Left forelimb (tissue), 1 donor: ENCODE measurements at places on chromosomes 12 and 14.

GRCh38 chr14:22184830-22185168, 404.2 kb downstream of the DAD1 start:
- DNase-seq: no peak

DNA sequence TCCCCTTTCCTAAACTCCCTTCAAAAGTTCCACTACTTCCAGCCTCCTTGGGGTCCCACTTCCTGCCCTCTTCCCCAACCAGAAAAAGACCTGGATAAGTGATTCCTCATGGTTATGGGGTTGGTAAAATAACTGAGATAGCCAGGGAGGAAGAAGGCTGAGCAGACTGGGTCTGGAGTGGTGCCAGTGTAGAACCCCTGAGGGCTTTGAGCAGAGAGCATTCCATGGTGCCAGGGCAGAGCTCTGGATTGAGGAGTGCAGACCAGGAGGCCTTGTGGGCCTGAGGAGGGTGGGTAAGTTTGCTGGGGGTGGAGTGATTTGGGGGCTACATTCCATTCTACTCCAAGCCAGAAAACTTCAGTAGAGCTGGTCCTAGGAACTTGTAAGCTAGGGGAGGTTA, 9.5 kb upstream of the CISTR start:
- DNase-seq: no peak

- DNase-seq: peak; percentile 80
Measured at GRCh38 chr12:12533238-12533829, 29.3 kb downstream of the DUSP16 start.

- DNase-seq: no peak
Measured at GRCh38 chr14:51682411-51682810, 30.7 kb downstream of the FRMD6 start.

GRCh38 chr12:96047229-96048211, 12.1 kb upstream of the LTA4H start:
- no peak for DNase-seq

GRCh38 chr12:113142173-113142885, 6.8 kb upstream of the RASAL1 start:
- DNase-seq: no peak

- no peak for DNase-seq
Measured at GRCh38 chr12:12837025-12837812, 24.1 kb downstream of the DDX47 start.

DNA sequence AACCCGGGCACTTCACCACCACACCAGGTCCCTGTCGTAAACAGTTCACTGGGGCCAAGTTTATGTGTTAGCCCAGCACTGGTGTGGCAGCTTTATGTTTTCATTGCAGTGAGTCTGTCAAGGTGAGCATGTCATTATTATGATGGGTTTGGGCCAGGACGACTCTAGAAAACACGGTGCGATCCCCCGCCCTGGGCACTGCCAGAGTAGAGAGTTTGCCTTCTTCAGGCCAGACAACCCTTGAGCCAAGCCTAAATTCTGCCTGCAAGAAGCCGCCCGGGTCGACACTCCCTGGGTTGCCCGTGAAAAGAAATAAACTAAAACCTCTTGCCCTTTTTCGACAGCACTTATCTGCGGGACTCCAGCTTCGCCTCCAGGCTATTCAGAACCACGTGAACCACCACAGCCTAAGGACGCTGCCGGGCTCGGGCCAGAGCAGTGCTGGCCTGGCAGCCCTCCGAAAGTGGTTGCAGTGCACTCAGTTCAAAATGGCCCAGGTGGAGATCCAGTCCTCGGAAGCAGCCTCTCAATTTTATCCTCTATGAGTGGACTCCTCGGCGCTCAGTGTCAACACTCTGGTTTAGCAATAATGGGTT, 81.8 kb downstream of the PRIMA1 start:
- DNase-seq: no peak

DNA sequence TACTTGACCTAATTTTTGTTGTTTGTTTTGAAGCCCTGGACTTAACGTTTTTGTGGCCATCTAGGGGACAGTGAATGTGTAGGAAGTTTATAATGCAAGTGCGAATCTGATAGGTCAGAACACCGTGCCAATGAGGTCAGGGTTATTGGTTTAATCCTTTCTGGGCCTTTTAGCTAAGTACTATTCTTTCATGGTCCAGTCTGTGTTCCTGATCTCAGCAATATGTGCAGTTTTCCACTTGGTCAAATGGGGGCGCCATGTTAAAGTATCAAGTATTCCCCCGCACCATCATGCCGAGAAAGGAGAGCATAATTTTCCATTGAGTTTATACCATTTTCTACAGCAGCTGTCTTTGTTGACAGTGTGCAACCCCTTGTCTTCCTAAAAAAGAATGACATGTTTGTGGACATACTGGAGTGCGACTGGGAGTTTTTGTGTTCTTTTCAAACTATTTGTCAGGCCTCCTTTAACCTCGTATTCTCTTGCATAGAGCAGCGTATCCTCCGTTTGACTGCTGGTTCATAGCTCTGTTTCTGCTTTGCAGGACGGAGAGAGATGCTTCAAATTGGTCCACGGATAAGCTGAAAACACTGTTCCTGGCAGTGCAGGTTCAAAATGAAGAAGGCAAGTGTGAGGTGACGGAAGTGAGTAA, 1.3 kb downstream of the AHSA1 start:
- no peak for DNase-seq

- DNase-seq: no peak
Measured at GRCh38 chr12:70032076-70032475, 207.0 kb downstream of the MYRFL start.

GRCh38 chr12:6818222-6818621, 3.4 kb upstream of the GPR162 start:
- DNase-seq: no peak

DNA sequence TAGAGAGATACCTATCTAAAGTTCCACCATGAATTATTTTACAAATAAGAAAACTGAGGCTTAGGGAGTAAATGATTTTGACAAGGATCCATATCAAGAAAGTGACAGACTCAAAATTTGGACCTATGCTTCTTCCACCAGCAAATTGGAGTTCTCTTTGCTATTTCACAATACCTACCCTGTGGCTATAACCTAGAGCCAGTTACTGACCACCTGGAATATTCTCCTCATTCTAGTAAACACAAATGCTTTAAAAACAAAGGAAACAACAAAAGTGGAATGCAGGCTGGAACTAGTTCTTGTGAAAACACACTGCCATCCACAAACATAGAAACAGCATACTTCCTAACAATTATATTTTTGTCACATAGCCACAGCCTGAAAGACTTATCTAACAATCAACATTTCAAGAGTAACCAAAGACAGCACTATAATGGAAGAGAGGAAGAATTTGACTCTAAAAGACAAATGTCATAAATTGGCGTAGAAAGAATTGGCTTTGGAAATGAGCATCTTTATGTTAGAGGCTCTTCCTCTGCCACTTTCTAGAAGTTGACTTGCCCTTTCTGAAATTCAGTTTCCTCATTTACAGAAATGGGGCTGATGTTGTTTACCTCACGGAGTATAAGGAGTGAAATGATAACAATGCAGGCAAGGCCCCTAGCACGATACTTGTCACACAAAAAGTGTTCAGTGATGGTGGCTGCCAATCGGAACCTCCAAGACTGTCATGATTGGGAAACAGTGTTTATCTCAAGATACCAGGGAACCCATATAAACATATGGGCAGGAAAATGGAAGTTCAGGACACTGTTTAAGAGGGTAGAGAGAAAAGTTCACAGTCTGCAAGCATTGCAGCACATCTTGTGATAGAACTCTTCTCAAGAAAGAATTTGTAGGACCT, 138.6 kb upstream of the LGR5 start:
- DNase-seq: no peak

DNA sequence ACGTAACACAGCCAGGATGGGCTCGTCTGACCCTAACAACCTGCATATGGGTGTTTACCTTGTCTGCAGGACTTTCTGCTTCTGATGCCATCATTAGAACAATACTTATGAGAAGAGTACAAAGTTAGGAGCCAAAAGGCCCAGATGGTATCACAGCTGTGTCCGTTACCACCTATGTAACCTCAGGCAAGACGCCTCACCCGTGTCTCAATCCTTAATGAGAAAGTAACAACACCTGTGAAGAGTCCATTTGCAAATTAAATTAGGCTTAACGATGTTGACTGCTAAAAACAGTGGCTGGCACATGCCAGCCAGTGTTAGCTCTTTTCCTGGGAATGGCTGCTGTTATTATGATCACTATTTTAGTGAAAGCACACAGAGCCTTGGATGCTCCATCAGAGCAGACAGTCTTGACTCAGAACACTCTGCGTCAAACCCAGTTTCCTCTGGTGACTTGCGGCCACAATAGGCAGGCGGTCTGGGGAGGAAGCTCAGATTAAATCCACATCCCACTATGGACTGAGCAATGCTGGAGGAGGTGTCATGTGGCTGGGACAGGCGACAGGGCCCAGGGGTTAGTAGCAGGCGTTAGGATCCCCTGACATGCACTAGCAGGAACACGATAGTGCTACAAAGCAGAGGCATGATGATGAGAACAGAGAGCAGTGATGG, 125.3 kb downstream of the SLC15A4 start:
- no peak for DNase-seq

- no peak for DNase-seq
Measured at GRCh38 chr12:115752913-115753726, 524.4 kb downstream of the MED13L start.

GRCh38 chr14:24110060-24110459, 4.5 kb upstream of the DCAF11 start:
- DNase-seq: no peak

- no peak for DNase-seq
Measured at GRCh38 chr14:59565087-59565486, 11.5 kb downstream of the CCDC175 start.

DNA sequence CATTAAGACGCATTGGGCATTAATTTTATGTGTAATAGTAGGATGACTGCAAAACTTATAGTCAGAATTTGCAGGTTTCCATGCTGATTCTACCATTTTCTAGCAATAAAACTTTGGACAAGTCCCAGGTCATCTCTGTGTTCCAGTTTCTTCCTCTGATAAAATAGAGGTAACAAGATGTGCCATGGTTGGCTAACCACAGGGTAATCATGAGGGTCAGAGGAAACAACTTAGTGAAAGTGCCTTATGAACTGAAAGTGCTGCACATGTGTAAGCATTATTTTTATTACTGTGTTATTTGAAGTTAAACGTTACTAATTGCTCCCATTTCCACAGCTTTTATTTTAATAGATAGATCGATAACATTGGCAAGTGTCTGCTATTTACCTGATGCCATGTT, 21.1 kb downstream of the SMCO2 start:
- DNase-seq: no peak

DNA sequence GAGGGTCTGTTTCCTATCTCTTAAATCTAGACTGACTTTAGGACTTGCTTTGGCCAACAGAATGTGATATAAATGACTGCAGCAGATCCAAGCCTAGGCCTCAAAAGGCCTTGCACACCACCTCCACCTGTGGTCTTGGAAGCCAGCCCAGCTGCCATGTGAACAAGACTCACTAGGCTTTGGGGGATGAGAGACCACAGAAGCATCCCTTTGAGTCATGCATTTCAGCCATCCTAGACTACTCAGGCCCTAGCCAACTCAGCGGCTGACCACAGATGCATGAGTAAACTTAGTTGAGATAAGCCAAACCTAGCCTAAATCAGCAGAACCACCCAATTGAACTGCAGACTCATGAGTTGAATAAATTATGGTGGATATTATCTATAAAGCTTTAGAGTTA, 87.7 kb downstream of the KCNH5 start:
- DNase-seq: no peak

- no peak for DNase-seq
Measured at GRCh38 chr14:20197459-20197858, 6.8 kb downstream of the OR11G2 start.

DNA sequence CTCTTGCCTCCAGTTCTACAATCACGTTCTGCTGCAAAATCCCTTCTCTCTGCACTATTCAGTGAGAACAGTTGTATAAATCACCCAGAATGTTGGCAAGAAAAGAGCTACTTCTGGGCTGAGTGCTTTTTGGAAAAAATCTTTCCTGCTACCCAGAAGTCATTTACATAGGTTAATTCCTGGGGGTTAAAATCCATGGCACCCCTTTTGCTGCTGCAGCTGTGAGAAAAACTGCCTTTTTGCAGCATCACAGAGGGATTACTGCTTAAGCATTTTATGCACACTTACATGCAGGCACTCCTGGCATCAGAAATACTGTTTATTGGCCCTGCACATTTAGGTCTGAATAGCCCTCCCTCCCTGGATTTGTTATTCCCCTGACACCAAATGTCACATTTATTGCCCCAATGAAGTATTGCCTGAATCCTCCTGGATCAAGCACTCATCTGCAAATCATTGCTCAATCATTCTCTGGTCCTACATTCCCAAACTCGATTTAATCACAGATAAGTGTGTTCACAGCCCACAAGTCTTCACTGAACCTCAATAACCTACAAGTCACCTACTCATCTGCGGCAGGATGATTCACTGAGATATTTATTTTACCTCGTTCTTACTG, 43.1 kb upstream of the CCDC196 start:
- DNase-seq: no peak

DNA sequence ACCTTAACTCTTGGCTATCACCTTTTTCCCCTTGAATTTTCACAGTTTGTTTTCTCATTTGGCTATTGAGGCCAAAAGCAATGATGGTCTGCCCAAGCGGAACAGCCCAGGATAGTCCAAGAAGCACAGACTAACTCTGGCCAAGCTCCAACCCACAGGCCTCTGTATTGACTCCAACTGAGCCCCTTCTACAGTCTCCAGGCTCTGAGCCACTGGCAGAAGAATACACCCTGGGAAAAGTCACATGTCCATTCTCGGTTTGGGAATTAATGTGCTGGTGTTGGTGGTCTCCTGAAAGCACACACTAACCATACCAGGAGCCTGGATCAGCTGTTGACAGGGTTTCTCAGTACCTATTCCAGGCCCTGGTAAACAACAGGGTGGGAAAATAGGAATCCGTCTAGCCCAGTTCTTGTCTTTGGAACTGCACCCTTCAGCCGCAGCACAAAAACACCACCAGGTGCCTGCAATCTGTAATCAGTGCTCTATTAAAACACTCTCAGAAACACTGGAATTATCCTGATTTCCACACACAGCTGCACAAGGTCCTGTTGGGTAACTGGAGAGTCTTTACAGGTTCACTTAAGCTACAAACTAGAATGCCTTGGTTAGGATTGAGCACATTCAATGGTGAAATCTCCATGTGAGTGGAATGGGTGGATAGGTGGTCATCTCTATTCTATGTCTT, 63.6 kb downstream of the STXBP6 start:
- no peak for DNase-seq

- no peak for DNase-seq
Measured at GRCh38 chr12:120784804-120785203, 59.2 kb downstream of the ACADS start.

GRCh38 chr14:33686856-33687255, 264.0 kb downstream of the EGLN3 start:
- DNase-seq: no peak
